ENCODE measurements at places on chromosomes 16 and 17.

DNA sequence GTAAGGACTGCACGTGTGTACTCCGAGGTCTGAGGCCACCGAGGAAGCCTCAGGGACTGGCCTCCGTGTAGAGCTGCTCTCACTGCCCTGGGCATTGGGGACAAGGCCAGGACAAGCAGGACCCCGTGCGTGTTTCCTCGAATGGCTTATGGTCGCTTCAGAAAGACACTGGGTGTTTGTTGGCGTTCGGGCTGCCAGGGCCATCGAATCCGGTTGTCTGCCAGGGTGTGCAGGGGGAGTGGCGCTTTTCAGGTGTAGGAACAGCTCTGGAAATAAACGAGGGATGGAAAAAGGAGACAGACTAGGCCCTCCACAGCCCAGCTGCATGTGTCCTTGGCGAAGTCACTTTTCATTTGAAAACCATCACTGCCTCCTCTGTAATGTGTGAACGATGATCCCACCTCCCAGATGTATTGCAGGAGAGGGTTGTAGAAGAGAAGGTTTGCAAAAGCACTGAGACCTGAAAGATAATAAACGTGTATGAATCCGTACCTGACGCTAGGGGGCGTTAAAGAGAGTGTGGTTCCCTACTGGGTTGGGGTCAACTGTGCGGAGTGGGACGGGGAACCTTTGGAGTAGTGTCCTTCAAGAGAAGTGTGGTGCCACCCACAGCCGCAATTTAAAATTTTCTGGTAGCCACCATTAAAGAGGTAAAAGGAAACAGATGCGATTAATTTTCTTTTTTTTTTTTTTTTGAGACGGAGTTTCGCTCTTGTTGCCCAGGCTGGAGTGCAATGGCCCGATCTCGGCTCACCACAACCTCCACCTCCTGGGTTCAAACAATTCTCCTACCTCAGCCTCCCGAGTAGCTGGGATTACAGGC is 2.1 kb upstream of the ZSCAN10 start:
- DNase-seq, result no peak

DNA sequence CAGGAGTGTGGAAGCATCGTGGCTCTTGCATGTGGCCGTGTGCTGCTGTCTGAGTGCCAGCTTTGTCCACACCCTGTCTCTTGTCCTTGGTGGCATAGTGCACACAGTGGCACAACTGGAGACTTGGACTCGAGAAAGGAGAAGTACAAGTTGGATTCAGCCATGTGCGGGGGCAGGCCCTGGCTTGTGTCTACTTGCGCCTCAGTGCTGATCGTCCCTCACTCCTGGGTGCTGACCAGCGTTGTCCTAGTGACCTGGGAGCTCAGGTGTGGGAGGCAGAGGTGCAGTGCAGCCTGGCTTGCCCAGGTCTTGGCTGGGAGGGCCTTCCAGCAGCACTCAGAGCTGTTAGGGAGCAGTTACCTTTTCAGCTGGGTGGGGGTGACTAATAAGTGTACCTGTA is 20.6 kb downstream of the MPRIP start:
- no peak for DNase-seq

GRCh38 chr16:54585998-54586340 is 299.4 kb upstream of the IRX3 start:
- no peak for DNase-seq

- no peak for DNase-seq
Measured at GRCh38 chr17:11221721-11222120, 19.3 kb upstream of the SHISA6 start.

- DNase-seq, result no peak
Measured at GRCh38 chr16:28212532-28212873, 738 bp upstream of the XPO6 start.

DNA sequence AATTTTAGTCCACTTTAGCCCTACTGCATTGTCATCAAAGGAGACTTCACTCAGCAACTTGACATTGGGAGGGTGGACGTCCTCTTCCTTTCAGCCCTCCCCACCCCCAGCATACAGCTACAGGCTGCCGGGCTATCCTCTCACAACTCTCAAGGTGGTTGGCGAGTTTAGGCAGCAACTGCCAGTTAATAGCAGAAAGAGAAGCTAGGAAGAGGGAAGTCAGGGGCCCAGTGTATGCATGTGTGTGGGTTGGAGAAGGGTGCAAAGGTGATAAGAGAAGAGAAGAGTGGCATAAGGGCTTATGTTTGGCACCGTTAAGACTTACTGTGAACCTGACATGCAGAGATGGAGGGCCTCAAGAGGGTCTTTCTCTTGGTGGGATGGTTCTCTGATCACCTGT is 31.8 kb downstream of the CCL4 start:
- no peak for DNase-seq

- DNase-seq, result no peak
Measured at GRCh38 chr16:69188716-69189115, 1.8 kb downstream of the SNTB2 start.

DNA sequence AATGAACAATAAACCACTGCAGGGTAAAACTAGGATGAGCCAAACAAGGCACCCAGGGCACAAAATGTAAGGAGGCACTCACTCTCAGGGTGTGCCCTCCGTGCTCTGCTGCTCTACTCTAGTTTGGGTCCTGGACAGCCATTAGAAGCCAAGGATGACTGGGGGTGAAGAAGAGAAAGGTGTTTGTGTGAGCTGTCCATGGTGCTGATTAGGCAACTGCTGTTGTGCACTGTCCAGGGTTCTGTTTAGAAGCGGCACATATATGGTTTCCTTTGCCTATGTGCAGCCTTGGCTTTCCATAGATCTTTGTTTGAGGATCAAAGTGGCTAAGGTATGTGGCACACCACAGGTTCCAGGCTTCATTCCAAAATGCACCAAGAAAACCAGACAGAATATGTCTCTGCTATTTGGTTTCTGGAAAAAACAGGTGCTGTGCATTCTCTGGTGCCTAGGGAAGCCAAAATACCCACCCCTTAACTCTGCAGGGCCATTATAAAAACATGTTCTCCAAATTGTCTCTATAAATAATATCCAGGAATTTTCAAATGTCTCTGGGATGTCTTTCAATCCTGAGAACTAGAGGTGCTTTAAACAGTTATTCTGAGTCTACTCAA is 123.5 kb downstream of the CBLN1 start:
- DNase-seq, result no peak

DNA sequence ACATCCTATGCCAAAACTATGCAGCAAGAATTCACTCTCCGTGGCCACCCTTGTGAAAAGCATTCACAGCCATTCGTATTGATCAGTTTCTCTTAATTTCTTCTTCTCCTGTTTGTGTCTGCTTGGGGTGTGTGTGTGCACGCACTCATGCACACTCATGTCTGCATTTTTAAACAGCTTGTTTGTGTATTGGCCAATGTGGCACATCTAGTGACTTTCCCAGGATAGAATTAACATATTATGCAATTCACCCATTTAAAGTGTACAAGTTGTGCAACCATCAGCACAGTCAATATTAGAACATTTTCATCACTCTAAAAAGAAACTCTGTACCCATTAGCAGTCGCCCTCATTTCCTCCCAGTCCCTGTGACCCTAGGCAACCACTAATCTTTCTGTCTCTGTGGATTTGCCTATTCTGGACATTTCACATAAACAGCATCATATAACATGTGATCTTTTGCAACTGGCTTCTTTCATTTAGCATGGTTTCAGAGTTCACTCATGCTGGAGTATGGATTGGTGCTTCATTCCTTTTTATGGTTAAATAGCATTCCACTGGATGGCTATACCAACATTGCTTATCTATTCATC is 20.1 kb downstream of the IRX3 start:
- DNase-seq, result no peak

DNA sequence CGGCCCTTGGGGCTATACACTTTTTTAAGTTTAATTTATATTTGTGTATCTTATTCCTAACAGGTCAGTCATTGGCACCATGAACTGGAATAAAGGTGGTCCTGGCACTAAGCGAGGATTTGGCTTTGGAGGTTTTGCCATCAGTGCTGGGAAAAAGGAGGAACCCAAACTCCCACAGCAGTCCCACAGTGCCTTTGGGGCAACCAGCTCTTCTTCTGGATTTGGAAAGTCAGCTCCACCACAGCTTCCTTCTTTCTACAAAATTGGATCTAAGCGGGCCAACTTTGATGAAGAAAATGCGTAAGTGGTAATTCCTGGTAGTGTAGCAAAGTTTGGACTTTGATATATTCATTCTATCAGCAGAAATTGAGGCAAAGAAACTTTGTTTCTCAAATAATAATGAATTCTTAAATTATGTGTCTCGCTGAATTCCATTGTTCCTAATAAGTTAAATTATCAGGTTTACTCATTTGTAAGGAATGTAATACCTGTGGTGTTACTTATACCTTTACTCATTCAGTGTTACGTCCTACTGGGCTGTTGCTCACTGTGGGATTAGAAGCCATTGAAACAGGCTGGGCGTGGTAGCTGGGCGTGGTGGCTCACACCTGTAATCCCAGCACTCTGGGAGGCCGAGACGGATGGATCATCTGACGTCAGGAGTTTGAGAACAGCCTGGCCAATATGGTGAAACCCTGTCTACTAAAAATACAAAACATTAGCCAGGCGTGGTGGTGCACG is 13.2 kb downstream of the DDX42 start:
- DNase-seq, result no peak

DNA sequence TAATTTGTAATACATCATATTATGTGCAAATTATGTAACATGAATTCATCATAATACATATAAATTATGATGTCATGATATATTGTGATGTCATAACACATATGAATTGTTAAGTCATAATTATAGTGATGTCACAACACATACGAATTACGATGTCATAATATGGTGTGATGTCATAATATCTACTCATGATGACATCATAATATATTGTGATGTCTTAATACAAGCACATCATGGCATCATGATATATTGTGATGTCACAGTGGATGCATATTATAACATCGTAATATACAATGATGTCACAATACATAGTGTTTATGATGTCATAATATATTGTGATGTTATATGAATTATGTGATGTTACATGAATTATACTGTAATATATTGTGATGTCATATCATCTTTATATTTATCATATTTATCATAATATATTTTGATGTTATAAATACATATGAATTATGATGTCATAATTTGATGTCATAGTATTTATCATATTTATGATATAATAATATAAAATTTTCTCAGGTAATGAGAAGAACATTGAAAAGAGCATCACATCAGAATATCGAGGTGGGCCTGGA is 1793.0 kb downstream of the TP53TG3F start:
- DNase-seq, result no peak

GRCh38 chr17:78349891-78350642 is 9.8 kb downstream of the SOCS3 start:
- DNase-seq, result no peak

DNA sequence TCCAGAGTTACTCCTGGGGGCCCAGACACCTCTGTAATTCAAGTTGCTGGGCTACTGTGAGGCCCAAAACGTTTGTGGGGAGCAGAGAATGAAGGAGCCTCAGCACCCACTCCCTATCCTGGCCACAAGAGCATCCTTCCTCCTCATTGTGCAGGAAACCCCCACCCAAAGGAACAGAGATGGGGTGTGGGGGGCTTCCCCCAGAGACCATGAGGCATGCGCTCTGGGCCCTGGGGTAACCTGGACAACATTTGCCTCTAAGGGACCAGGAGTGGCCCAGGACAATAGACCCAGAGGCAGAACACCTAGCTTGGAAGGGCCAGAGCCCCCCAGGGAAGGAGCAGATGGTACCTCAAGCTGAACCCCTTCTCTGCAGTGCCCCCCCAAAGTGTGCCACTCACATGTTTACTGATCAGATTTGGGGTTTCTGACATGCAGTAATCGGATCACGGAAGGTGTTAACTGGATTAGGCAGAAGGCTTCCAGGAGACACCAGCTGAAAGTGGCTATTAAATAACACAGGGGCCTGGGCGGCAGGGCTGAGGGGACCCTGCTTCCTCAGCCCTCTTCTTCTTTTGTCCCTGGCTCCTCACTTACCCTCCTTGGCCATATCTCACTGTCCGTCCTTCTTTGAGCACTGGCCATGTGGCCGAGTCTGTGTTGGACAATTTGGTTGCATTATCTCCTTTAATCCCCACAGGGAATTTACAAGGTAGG is 50.8 kb downstream of the SDK2 start:
- no peak for DNase-seq

DNA sequence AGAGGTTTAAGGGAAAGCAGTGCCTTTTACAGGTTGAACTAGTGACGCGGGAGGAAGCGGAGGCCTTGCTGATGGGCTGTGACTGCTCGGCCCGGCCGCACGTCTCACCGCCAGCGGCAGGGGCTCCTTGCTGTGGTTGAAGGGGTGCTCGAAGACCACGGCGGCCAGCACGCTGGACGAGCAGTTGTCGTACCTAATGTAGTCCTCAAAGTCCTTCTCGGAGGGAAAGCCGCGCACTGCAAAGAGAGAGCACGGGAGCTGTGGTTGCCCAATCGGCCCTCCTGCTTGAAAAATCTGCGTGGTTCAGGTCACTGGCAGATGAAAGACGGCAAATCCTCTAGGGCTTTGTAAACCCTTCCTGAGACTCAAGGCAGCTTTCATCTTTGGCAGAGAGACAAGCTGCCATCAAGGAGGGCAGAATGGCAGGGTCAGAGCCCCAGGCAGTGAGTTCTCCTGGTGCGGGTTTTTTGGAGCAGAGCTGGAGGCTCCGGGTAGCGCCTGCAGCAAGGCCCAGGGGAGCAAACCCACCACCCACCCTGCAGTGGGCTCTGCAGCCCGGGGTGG is 16.1 kb downstream of the ABCA3 start:
- DNase-seq, result no peak

DNA sequence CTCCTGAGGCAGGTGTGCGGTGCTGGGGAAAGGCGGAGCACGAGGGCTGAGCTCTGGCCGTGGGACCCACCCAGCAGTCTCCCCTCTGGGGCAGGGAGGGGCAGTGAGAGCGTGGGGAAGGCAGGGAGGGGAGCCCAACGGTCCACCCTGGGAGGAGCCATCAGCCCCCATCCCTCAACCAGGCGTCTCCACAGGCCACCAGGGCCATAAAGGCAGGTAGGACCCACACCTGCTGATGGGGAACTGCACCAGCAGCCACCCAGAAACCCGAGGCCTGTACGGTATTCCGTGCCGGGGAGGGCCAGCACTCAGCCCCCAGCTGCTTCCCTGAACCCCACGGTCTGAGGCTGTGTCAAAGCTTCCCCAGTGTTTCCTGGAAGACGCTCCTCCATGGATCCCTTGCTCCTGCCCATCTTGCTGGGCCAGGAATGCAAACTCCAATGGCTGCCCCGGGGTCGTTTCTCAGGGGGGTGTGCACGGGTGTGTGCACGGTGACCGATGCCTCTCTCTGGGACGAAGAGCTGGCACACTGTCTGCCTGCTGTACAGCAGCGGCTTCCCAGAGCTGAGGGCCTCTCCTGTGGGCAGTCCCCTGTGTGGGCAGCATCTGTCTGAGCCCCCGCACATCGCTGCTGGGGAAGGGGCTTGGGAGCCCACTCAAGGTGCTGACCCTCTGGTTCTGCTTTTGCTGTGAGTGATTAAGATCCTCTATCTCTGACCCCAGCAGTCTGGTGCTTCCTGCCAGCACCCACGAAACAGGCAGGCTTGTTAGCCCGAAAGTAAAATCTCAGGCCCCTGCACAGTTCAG is 17.2 kb upstream of the METRNL start:
- no peak for DNase-seq

Measured in amniotic stem cell (primary cell).